ENCODE measurements at places on chromosomes 12 and 14. TPM values are rescaled to one million over a fixed set of nuclear protein-coding genes. Genes with fewer than 3 reads are reported as not detected.

- H3K36me3 ChIP-seq, result no peaks in the 10 kb centered on the region
- H3K4me3 ChIP-seq, result no peak overlapping the region
- no peaks in the 10 kb centered on the region for H3K4me1 ChIP-seq
- no peak for DNase-seq
- H3K27me3 ChIP-seq, result no peaks in the 10 kb centered on the region
- no peak overlapping the region for H3K27ac ChIP-seq
These were observed 36.1 kb upstream of the PTCSC3 start for GRCh38 chr14:36212577-36212976.

- H3K4me1 ChIP-seq, result no peaks in the 10 kb centered on the region
- no peaks in the 10 kb centered on the region for H3K27me3 ChIP-seq
- no peak for DNase-seq
- H3K36me3 ChIP-seq, result no peaks in the 10 kb centered on the region
- H3K27ac ChIP-seq, result no peak overlapping the region
These were observed 6.9 kb upstream of the NAA25 start for GRCh38 chr12:112115259-112116045.

DNA sequence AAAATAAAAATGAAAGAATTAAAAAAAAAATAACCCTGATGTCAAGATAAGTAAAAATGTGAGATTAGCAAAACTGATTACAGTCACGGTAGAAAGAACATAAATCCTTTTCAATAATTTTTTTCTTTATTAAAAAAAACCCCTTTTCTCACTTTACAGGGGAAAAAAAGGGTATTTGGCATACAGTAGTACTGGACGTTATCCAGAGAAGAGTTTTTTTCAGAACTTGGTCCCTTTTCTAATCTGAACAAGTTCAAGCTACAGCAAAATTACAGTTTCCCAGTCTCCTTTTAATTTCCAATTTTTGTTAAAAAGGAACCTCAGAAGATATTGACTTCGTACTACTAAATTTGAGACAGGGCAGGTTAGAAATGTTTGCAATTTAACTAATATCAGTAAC lies 134.7 kb upstream of the DCN start:
- H3K4me1 ChIP-seq, result no peaks in the 10 kb centered on the region
- H3K4me3 ChIP-seq, result no peak overlapping the region
- H3K36me3 ChIP-seq, result no peaks in the 10 kb centered on the region
- DNase-seq, result no peak

DNA sequence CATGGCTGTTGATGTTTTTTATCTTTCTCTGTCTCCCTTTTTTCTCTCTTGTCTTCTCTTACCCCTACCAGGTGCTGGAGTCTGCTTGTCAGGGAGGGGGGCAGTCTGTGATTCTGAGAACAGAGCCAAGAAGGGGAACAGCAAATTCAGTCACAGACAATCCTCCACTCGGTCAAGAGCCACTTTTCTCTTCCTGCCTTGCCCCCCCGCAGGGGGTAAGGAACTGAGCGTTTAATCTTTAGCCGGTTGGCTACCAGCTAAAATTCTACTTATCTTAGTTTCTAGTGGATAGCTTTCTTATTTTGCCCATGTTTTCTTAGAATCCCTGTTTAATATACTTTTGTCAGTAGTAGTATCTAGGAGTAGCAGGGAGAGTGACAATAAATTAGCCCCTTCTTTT lies 1.9 kb downstream of the RIMKLB start:
- no peaks in the 10 kb centered on the region for H3K36me3 ChIP-seq
- H3K4me3 ChIP-seq, result no peak overlapping the region
- peak overlapping the region; percentile 32 for H3K27ac ChIP-seq
- H3K4me1 ChIP-seq, result peaks cover 39% of the 10 kb centered on the region
- no peak for DNase-seq

The NAV3 gene
- total RNA-seq, result 4.4 TPM

DNA sequence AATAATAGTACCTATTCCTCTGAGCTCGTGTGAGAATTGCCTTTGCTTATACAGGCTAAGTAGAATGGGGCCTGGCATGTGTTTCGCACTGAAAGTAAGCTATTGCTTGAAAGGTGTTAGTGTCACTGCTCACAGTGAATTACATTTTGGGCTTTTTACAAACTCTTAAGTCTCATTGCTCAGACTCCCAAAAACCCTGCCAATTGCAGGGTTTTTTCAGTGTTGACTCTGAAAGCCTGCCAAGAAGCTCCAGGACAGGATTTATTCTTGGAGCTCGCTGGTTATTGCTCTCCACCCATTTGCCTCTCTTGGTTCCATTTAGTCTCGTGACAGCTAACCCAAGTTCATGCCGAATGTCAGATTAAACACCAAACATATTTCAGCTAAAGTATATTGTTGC lies 39.8 kb downstream of the NOPCHAP1 start:
- H3K27me3 ChIP-seq, result no peaks in the 10 kb centered on the region
- peak; percentile 70 for DNase-seq
- no peaks in the 10 kb centered on the region for H3K36me3 ChIP-seq
- H3K4me3 ChIP-seq, result no peak overlapping the region
- H3K4me1 ChIP-seq, result no peaks in the 10 kb centered on the region
- peak overlapping the region; percentile 28 for H3K27ac ChIP-seq

DNA sequence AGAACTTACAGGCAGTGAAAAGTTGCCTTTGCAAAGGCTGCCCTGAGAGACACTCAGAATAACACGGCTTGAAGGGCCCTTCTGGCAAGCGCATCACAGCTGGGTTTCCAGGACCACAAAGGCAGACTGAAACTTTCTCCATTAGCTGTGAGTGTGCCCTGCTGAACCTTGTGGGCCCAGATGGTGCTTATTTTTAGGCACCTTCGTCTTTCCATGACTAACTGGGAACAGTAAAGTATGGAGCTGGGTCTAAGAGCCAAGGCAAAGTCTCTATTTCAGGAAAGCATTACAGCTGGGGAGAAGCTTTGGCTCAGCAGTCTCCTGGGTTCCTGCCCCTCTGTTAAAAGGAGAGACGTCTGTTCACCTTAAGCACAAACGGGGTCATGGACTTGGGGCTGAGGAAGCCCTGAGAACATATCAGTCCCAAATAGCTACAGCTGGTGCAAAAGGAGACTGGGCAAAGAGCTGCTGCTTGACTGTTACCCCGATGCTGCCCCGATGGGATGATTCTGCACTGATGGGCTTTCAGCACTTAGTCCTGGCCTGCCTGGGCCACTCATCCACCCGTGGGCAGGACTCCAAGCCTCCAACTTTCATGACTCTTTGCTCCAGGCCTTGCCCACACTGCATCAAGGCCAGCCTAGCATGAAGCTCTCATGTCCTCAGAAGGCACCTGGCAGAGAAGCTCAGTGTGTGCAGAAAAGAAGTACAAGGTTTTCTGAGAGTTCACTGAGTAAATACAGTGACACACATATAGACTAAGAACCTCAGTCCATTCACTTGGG lies 248.3 kb downstream of the PHLDA1 start:
- DNase-seq, result no peak
- H3K36me3 ChIP-seq, result no peaks in the 10 kb centered on the region
- no peaks in the 10 kb centered on the region for H3K27me3 ChIP-seq
- no peak overlapping the region for H3K27ac ChIP-seq
- H3K4me1 ChIP-seq, result peaks cover 27% of the 10 kb centered on the region
- no peak overlapping the region for H3K4me3 ChIP-seq

- H3K4me3 ChIP-seq, result peak overlapping the region; percentile 63
- H3K27me3 ChIP-seq, result no peaks in the 10 kb centered on the region
- H3K4me1 ChIP-seq, result peaks cover 39% of the 10 kb centered on the region
- peak overlapping the region; percentile 79 for H3K27ac ChIP-seq
These were observed 706 bp downstream of the CRACR2A start for GRCh38 chr12:3752096-3752709.

- no peak overlapping the region for H3K4me3 ChIP-seq
- H3K4me1 ChIP-seq, result no peaks in the 10 kb centered on the region
- no peaks in the 10 kb centered on the region for H3K36me3 ChIP-seq
- H3K27me3 ChIP-seq, result no peaks in the 10 kb centered on the region
- no peak overlapping the region for H3K27ac ChIP-seq
These were observed 67.7 kb upstream of the CD163 start for GRCh38 chr12:7571257-7571656.

The TAS2R43 gene
- total RNA-seq, result 0.35 TPM

The CCDC177 gene
- not detected for total RNA-seq

DNA sequence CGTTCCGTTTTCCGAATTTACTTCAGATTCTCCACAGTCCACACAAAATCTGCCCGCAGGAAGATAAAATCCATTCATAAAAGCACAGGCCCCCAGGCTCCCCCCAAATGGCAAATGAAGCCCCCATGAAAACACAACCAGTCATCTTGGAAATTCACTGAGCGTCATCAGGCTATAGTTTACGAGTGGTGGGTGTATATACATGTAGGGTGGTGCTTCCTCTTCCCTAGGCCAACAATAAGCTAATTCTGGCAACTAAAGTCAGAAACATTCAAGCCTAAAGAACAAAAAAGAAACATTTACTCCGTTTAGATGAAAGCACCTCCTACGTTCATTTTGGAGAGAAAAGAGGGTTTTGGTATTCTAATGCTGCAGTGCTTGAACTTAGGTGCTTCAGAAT lies 5.8 kb downstream of the GPR68 start:
- no peak for DNase-seq
- no peaks in the 10 kb centered on the region for H3K27me3 ChIP-seq
- H3K36me3 ChIP-seq, result no peaks in the 10 kb centered on the region
- no peak overlapping the region for H3K27ac ChIP-seq
- H3K4me1 ChIP-seq, result peaks cover 8% of the 10 kb centered on the region
- H3K4me3 ChIP-seq, result no peak overlapping the region

- no peaks in the 10 kb centered on the region for H3K4me1 ChIP-seq
- H3K36me3 ChIP-seq, result no peaks in the 10 kb centered on the region
- peak; percentile 87 for DNase-seq
- no peak overlapping the region for H3K4me3 ChIP-seq
- no peaks in the 10 kb centered on the region for H3K27me3 ChIP-seq
These were observed 653.9 kb upstream of the TBX3 start for GRCh38 chr12:115337693-115338543.

GRCh38 chr12:125688881-125689280 lies 623.6 kb downstream of the AACS start:
- no peaks in the 10 kb centered on the region for H3K36me3 ChIP-seq
- H3K27ac ChIP-seq, result no peak overlapping the region
- no peaks in the 10 kb centered on the region for H3K4me1 ChIP-seq
- no peak for DNase-seq

GRCh38 chr12:109500406-109501185 lies 23.2 kb downstream of the UBE3B start:
- H3K4me3 ChIP-seq, result no peak overlapping the region
- no peaks in the 10 kb centered on the region for H3K27me3 ChIP-seq
- DNase-seq, result no peak

DNA sequence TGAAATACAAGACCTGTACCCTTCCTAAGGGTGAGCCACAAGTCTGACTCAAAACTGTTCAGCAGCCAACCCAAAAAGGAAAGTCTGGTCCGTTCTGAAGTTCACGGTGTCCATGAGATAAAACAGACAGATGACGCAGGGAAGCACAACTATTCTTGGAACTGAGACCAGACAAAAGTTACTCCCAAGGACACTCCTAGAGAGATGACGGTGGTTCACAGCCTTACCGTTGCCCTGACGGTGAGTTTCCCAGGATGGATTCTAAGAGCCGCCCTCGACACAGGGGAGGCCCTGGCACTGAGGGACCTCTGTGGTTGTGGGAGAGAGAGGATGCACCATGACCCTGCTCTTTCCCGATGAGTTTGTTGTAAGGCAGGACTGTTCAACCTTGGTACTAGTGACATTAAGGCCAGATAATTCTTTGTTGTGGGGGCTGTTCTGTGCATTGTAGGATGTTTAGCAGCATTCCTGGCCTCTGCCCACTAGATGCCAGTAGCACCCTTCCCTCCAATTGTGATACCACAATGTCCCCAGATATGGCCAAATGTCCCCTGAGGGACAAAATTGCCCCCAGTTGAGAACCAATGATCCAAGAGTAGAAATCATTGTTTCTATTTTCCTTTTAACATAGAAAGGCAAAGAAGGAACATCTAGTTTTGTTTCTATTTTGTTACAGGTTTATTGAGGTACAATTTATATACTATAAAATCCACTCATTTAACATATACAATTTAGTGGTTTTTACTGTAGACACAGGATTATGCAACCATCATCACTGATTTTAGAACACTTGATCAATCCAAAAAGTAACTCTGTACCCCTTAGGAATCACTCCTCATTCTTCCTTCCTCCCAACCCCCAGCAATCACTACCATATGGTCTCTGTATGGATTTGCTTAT lies 23.0 kb downstream of the OR10P1 start:
- H3K4me3 ChIP-seq, result peak overlapping the region; percentile 5
- H3K27me3 ChIP-seq, result no peaks in the 10 kb centered on the region
- no peaks in the 10 kb centered on the region for H3K4me1 ChIP-seq
- peak; percentile 70 for DNase-seq
- no peaks in the 10 kb centered on the region for H3K36me3 ChIP-seq

- H3K4me3 ChIP-seq, result no peak overlapping the region
- peaks cover 54% of the 10 kb centered on the region for H3K4me1 ChIP-seq
- H3K27me3 ChIP-seq, result no peaks in the 10 kb centered on the region
- no peaks in the 10 kb centered on the region for H3K36me3 ChIP-seq
- DNase-seq, result no peak
- H3K27ac ChIP-seq, result peak overlapping the region; percentile 55
These were observed 5.2 kb downstream of the GPR132 start for GRCh38 chr14:105059925-105060565.

DNA sequence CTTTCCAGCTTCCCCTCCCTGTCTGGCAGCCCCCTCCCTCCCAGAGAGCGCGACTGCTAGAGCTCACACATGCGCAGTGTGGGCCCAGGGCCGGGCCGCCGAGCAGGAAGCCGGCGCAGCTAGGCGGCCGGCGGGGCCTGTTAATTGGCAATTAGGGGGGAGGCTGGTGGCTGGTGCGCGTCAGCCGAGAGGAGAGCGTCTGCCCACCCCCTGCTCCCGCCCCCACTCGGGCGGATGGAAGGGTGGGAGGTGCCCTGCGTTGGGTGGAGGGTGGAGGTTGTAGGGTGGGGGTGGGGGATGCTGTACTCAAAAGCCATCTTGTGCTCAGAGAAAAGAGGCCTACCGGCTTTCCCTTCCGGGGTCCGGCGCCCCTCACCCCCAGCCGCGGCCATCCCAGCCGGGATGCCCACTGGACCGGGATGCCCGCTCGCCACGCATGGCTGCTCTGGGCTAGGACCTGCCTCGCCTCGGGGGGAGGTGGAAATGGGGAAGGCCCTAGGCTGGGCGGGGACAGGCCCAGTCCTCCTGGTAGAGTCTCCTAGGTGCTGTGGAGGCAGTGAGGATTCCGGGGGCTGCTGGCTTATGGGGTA lies 9.2 kb downstream of the HOXC8 start:
- H3K27ac ChIP-seq, result peak overlapping the region; percentile 54
- H3K27me3 ChIP-seq, result peaks cover 43% of the 10 kb centered on the region
- H3K4me3 ChIP-seq, result peak overlapping the region; percentile 35
- H3K36me3 ChIP-seq, result no peaks in the 10 kb centered on the region

All from right atrium auricular region (tissue), 2 donors.